ENCODE measurements at places on chromosomes 16 and 17.

GRCh38 chr17:80481284-80482057 lies 5.1 kb upstream of the NPTX1 start:
- no peak for DNase-seq

- DNase-seq: no peak
Measured at GRCh38 chr17:82838386-82839063, 1.3 kb downstream of the ZNF750 start.

- DNase-seq: no peak
Measured at GRCh38 chr16:84665843-84666242, 17.5 kb downstream of the KLHL36 start.

DNA sequence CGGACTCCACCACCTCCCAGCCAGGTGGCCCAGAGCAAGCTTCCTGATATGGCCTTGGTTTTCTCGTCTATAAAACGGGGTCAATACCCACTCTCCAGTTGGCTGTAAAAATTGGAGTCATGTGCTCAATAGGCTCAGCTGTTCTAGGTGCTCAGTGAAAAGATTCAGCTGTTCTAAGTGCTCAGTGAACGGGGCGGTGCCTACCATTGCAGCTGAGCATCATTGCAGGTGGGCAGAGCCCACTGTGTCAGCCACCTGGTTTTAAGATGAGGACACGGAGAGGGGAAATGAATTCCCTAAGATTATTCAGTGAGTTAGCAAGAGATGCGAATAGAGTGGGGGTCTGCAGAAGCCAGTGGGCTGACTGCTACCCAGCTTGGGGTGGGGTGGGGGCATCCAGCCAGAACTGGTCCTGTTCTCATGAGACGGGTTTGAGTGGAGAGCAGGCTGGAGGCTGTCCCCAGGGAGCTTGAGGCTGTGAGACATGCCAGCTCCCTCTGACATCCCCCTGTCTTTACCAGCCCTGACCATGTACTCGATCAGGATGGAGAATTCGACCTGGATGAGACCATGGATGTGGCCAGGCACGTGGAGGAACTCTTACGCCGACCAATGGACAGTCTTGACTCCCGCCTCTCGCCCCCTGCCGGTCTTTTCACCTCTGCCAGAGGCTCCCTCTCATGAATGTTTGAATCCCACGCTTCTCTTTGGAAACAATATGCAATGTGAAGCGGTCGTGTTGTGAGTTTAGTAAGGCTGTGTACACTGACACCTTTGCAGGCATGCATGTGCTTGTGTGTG lies 21.9 kb downstream of the STAT5A start:
- no peak for DNase-seq

GRCh38 chr16:10153985-10154384 lies 28.2 kb downstream of the GRIN2A start:
- DNase-seq: no peak

GRCh38 chr16:3712861-3713372 lies 4.4 kb downstream of the TRAP1 start:
- DNase-seq: no peak

All from NCI-H748 treated with DMSO at 0.1 percent for 48 hours (cell line).